ENCODE measurements at places on chromosomes 5 and 9.

DNA sequence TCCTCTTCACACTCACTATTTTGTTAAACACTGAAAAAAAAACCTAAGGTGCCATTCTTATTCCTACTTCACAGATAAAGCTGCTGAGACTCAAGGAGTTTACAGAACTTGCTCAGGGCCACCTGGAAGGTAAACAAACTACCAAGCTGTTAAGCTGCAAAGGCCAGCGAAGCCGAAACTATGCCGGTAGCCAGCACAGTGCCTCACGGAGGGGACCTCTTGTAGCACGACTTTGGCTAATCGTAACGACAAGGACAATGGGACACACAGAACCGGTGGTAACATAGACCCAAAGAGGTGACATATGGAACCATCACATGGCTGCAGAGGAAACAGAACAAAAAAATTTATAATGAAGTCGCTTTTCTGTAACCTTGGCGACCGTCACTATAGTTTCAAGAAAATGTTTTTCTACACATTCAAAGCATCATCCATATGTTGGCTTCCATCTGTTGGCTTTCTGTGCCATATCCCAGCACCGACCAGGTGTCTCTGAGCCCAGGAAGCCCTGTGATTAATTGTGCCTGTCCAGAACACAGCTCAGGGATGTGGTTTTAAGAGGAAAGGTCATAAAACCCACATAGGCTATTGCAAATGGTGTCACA lies 60.3 kb downstream of the S1PR3 start:
- DNase-seq = no peak

GRCh38 chr5:77876316-77876715 lies 100.2 kb upstream of the TBCA start:
- DNase-seq = no peak

GRCh38 chr5:55073211-55073610 lies 29.2 kb upstream of the GZMA start:
- DNase-seq = no peak

- no peak for DNase-seq
These were observed 103.6 kb downstream of the SLIT3 start for GRCh38 chr5:169197343-169197742.

- DNase-seq = no peak
These were observed 84.5 kb downstream of the FOXD1 start for GRCh38 chr5:73363911-73364730.

- DNase-seq = no peak
These were observed 1.4 kb downstream of the SLC26A2 start for GRCh38 chr5:149961957-149962409.

DNA sequence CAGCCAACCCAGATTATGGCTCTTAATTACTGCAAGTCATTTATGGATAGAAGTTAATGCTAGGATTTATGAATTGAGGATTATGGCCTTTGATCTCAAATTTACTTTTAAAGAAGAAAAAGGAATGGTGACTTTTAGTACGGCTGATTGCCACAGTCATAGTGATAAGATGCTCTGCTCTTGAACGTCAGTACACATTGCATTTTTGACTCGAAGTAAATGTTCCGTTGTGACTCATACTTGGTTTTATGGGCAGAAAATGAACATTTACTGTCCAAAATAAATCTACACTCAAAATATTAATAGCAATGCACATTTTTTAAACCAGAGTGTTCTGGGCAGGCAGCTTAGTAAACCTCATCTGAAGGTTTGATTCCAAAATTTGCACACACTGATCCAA lies 830 bp downstream of the ADAMTSL1 start:
- DNase-seq = no peak

GRCh38 chr5:90843443-90843842 lies 284.8 kb downstream of the ADGRV1 start:
- no peak for DNase-seq

- DNase-seq = no peak
These were observed 122.2 kb upstream of the MAN2A1 start for GRCh38 chr5:109567374-109568044.

GRCh38 chr5:7762267-7762666 lies 88.7 kb downstream of the CFAP90 start:
- no peak for DNase-seq

- no peak for DNase-seq
These were observed 69.4 kb downstream of the PPIC start for GRCh38 chr5:122967085-122967484.

DNA sequence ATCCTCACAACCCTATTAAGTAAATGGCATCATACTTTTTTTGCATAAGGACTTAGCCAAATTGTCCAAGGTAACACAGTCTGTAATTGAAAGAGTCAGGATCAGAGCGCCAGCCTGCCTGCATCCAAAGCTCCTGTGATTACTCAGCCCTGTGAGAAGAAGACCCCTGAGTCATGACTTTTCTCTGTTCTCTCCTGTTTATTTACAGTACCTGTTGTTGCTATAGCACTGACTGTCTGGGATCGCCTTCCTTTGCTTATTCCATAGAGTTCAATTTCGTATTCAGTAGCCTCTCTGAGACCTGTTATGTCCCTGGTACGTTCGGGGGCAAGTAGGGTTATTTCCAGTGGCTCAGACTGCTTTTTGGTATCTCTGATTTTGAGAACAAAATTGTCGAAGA lies 71.8 kb downstream of the TNC start:
- DNase-seq = no peak

GRCh38 chr9:81649475-81650240 lies 39.7 kb downstream of the TLE1 start:
- DNase-seq = no peak

GRCh38 chr9:28970241-28970654 lies 1397.0 kb upstream of the C9orf72 start:
- no peak for DNase-seq

All from SJSA1 (cell line).